ENCODE measurements at places on chromosomes 1 and 21.
A peak's percentile ranks its signal among the peaks of the same experiment; 100 is the strongest.

GRCh38 chr1:25120281-25120680, 112.0 kb downstream of the SYF2 start:
- no peak for DNase-seq

GRCh38 chr1:46131712-46132528, 509 bp downstream of the PIK3R3 start:
- DNase-seq = peak; percentile 25

DNA sequence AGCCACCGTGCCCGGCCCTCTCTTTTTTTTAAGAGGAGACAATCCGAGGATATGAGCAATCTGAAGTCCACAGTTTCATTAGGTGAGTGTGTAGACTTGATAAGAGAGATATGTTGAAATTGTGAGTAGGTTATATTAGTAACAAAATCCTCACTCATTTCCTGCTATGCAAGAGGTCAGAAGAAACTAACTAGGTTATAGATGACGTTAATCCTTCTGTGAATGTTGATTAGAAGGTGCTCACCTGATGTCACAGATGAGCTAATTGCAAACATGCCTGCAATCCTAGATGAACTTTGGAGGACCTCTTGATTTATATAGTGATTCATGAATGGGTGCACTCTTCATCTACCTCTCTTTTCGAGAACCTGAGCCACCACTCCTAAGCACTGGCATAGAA, 29.3 kb downstream of the NTMT2 start:
- DNase-seq = no peak

DNA sequence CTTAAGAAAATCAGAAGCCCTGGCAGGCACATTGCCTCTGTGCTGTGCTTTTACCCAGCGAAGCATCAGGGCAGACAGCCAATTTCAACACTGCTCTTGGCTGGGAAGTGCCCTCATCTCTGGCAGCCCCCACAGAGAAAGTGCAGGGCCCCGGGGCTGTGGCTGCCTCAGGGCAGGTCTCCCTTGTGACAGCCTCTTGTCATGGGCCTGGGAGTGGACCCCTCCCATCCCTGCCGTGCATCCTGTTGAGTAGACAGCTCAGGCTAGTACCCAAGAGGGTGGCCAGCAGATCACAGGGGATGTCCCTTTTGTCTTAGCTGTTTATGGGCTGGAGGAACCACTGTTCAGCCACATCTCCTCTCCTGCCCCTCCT, 23.3 kb downstream of the TTC34 start:
- DNase-seq = no peak

- no peak for DNase-seq
Measured at GRCh38 chr1:214270097-214270650, 10.8 kb upstream of the SMYD2 start.

- DNase-seq = no peak
Measured at GRCh38 chr1:176142973-176143372, 64.1 kb downstream of the COP1 start.

GRCh38 chr1:200973937-200974657, 49.4 kb downstream of the KIF21B start:
- DNase-seq = no peak

GRCh38 chr1:11026052-11026451, 13.6 kb downstream of the TARDBP start:
- DNase-seq = no peak

DNA sequence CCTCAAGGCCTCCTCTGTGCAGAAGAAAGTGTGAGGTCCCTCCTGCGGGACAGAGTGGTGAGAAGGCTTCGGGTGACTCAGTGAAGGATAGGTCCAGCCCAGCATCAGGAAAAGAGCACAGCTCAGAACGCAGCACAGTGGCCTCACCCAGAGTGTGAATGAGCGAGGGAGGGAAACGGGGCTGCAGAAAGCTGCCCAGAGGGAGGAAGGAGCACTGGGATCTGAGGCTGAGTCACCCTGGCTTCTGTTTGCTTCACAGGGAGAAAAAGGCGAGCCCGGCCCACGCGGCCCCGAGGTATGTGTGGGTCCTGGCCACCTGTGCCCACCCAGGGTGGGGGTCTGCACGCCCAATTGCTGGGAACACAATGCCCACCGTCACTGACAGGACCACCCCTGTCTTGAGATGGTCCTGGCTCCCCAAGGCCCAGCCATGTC, 24.3 kb downstream of the COL6A2 start:
- peak; percentile 97 for DNase-seq

- no peak for DNase-seq
Measured at GRCh38 chr1:53475664-53476063, 16.5 kb downstream of the DMRTB1 start.

GRCh38 chr1:201982082-201982622, 296 bp upstream of the RNPEP start:
- DNase-seq = no peak

GRCh38 chr21:25396135-25396711, 211.1 kb downstream of the MRPL39 start:
- DNase-seq = no peak

DNA sequence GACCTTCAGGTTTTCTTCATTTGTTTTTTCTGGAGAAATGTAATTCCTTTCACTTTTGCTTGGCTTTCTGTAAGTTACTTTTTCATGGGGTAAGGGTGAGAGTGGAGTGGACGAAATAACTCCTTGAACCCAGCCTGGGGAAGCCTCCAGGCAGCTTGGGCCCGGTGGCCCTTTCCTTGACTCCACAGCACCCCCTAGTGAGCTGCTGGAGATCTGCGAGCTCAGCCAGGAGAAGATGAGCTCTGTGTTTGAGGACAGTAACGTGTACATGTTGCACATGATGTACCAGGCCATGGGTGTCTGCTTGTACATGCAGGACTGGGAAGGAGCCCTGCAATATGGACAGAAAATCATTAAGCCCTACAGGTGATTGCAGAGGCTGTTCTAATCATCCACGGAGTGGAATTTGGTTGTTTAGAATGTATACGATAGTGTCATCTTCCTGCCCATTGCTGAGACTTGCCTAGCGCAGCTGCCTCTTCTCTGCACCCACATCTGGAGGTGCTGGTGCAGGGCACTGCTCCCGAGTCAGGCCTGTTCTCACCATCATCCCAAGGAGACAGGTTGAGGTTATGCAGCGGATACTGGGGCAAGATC, 51.0 kb downstream of the SMYD2 start:
- DNase-seq = peak; percentile 36

- no peak for DNase-seq
Measured at GRCh38 chr1:206101351-206102045, 15.7 kb downstream of the AVPR1B start.

DNA sequence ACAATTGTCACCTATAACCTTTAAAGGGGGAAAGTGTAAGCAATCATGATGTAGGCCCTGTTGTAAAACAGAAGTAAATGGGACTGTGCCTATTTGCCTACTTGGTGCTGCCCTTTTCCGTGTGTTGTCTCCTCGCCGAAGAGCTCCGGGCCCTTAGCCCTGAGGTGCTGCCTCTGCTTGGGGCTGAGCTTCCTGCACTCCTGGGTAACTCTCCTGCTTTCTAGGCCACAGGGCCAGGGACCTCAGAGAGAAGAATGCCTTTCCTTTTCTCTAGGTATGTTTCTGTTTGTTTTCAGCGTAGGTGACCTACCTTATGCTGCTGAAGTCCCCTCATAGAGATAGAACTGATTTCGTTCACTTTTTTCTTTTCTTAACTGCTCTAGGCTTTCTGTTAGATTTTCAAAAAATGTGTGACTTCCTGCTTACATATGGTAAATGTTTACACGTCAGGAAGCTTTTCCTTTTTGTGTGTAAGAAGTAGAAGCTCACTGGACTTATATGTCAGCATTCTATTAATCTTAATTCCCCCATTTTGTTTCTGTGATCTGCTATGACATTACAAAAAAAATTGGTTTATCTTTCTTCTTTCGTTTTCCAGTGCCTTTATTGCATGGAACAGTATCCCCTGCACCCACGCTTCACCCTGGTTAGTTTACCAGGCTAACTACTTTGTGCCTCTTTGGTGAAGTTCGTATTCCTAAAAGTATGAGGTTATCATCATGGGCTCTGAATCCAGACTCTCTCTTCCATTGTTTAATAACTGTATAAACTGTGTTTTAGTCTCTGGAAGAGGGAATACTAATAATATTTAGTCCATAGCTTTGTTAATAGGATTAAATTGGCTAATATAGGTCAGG, 61.7 kb downstream of the ITSN1 start:
- no peak for DNase-seq

GRCh38 chr1:11648732-11649158, 5.5 kb downstream of the FBXO2 start:
- no peak for DNase-seq

DNA sequence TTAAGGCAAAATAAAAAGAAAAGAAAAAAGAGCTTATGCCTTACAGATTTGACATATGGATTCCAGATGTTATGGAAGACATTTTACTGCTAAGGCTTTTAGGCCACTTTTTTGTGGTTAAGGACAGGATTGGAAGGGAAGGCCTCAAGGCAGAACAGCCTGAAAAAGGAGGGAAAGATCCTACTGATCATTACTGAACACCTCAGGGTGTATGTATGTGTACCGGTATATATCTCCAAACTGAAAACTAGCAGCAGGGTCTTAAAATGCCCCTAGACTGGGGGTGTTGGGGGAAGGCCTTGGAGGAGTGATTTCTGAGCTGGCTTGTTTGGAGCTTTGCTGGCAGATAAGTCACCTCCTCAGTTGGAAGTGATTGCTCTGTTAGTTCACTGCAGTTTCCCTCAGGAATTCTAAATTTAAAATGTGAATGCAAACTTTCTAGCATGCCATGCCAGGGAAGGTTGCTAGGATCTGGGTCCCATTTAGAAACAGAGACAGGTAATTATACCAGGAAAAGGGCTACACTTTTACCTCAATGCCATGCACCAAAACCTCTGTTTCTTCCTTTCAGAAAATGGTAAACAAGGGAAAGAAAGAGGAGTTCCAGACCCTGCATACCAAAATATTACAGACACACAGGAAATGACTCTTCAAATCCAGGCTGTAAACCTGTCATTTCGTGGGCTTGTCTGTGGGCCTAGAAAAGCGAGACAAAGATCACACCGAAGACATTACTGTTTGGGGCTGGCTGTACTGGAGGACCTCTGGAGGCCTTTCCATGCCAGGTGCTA, 15.0 kb downstream of the C1orf52 start:
- peak; percentile 80 for DNase-seq

DNA sequence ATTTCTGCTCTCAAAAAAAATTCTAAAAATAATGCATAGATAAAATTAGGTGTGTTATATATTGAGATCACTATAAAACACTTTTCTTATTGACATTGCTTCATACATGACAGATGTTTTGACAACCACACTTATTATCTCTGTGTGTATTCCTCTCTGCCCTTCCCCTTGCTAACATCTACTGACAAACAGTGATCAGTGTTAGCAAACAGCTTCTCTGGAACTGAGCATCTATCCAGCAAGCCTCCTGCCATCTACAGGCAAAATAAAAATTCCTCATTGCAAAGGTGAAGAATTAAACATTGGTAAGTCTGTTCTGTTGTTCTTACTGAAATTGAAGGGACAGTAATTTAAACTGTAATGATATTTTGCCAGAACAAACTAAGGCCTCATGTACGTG, 2153.9 kb downstream of the NCAM2 start:
- DNase-seq = no peak

DNA sequence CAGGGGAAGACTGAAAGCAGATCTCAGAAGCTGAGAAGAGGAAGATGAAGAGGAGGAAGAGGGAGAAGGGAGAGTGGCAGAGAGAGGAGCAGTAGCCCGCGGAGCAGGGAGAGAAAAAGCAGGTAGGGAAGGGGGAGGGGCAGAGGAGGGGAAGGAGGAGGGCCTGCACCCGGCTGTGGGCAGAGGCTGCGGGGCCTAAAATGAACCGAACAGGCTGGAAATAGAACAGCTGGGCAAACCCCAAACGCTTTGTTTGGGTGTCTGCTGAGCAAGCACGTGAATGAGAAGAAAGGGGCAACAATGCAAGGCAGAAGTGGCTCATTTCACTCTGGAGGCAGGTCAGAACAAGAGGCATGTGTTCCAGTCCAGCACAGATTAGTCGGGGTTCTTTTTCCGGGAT, 33.5 kb downstream of the KCNC4 start:
- no peak for DNase-seq

- no peak for DNase-seq
Measured at GRCh38 chr21:42089093-42089631, 18.0 kb downstream of the UMODL1 start.

- DNase-seq = no peak
Measured at GRCh38 chr1:151967091-151967490, 26.6 kb downstream of the S100A10 start.

DNA sequence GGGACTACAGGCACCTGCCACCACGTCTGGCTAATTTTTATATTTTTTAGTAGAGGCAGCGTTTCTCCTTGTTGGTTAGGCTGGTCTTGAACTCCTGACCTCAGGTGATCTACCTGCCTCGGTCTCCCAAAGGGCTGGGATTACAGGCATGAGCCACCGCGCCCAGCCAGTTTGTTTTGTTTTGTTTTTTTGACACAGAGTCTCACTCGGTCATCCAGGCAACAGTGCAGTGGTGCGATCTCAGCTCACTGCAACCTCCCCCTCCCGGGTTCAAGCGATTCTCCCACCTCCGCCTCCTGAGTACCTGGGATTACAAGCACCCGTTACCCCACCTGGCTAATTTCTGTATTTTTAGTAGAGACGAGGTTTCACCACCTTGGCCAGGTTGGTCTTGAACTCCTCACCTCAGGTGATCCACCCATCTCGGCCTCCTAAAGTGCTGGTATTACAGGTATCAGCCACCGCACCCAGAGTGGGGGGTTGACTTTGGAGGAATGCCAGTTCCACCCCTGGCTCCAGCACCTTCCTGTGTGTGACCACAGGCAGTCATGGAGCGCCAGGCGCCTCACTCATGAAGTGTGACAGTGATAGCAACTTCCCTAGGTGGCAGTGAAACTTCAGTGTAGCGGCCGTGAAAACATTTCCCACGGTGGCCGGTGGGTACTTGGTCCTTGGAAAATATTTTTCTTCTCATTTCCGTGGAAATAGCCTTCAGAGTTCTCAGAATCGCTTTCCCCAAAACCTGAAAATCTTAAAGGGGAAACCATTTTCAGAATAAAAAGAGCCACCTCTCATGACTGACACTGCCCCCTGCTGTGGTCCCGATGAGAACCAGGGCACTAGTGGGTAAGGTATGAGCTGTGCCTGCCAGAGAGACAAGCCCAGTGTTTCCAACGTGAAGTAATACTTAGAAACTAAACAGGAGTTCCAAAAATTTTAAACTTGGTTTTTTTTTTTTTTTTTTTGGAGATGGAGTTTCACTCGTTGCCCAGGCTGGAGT, 48.6 kb downstream of the WDR4 start:
- no peak for DNase-seq

DNA sequence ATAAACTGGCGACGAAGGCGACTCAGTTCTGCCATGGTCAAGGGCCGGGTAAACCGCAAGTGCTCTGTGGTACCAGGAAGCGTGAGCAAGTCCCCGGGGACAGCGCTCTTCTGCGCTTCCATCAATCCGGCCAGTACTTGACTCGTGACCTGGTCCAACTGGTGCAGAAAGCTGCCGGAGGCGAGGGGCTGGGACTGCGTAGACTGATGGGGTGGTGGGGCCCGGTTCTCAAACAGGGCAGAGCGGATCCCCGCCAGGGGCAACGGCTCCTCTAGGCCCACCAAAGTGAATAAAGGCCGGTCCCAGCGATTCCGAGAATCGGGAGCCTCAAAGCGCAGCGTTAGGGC, 852 bp downstream of the KTI12 start:
- DNase-seq = peak; percentile 75

- DNase-seq = no peak
Measured at GRCh38 chr1:51416910-51417309, 86.5 kb upstream of the TTC39A start.

All from RPMI7951 (cell line).